ENCODE measurements at places on chromosomes 16 and 17. TPM values are rescaled to one million over a fixed set of nuclear protein-coding genes. Genes with fewer than 3 reads are reported as not detected.

Gene C1QL1
- 0.09 TPM for total RNA-seq

Gene KRTAP1-1
- total RNA-seq, result not detected

Gene TMED6
- not detected for total RNA-seq

Gene NEUROD2
- not detected for total RNA-seq

Gene TBC1D3H
- not detected for total RNA-seq

Gene MARVELD3
- not detected for total RNA-seq

Gene SLFN13
- total RNA-seq, result 1.8 TPM

Gene KRTAP2-3
- total RNA-seq, result not detected

Gene SSH2
- 21.8 TPM for total RNA-seq

Gene TAT
- not detected for total RNA-seq

Gene UBTF
- total RNA-seq, result 47.6 TPM

Gene AATK
- total RNA-seq, result 2.4 TPM

Gene PDILT
- not detected for total RNA-seq

Gene CDH1
- total RNA-seq, result not detected

Gene CCDC154
- total RNA-seq, result 0.09 TPM

Gene PRAC2
- total RNA-seq, result not detected

Gene ZFP3
- total RNA-seq, result 1.7 TPM

Gene GUCY2D
- not detected for total RNA-seq

Gene SLC38A8
- total RNA-seq, result not detected

Gene ZG16
- not detected for total RNA-seq

Gene SCPEP1
- total RNA-seq, result 36.2 TPM

Gene PIPOX
- total RNA-seq, result 2.0 TPM

Gene SLC5A10
- not detected for total RNA-seq

Gene UNC13D
- total RNA-seq, result 3.4 TPM

Gene PRR35
- not detected for total RNA-seq

Gene UTP18
- 45.6 TPM for total RNA-seq

Gene CHD9NB
- 1.8 TPM for total RNA-seq

Gene LLGL1
- 35.6 TPM for total RNA-seq

Gene SLC2A4
- total RNA-seq, result under 0.01 TPM

Gene KRT37
- total RNA-seq, result not detected

Gene C17orf78
- not detected for total RNA-seq

Gene BAHCC1
- 5.6 TPM for total RNA-seq

Gene CHST4
- total RNA-seq, result not detected

Gene MTSS2
- 6.7 TPM for total RNA-seq

Gene SHISA9
- total RNA-seq, result not detected

Gene LAT
- 0.56 TPM for total RNA-seq

Gene KRT16
- not detected for total RNA-seq

Measured in endothelial cell of coronary artery (primary cell).